ENCODE measurements at places on chromosomes 5 and 9.
A peak's percentile ranks its signal among the peaks of the same experiment; 100 is the strongest.

DNA sequence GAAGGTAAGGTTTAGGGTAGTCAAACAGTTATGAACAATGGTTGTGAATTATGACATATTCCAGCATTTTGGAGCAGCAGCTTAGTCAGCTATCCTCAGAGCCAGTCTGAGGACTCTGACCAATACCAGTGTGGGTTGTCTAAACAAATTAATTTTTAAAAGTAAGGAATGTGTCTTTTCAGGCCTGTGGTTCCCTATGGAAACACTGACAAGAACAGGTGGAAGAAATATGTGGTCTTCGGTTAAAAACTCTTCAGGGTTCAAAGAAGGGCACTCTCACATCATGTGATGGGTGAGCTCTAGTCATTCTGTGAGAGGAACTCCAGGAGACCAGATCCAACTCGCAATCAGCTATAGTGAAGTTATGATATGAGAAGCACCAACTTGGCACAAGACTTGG is 33.5 kb upstream of the ALDOB start:
- DNase-seq = no peak

DNA sequence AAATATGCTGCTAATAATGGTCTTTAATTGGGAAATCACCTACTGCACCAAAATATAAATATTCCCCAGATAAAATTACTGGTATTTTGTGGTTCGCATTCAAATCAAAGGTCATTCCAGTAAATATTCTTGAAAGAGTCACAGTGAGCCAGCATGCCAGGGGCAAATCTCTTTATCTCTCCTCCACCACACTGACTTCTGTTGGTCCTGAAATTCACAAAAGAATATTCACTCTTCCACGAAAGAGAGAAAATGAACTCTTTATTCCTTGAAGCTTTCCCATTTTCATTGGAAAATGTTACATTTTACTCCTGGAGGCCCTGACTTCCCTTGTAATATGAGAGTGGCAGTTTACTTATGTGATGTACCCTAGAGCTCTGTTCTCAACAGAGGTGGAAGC is 39.7 kb downstream of the ZNF366 start:
- DNase-seq = no peak

- DNase-seq = no peak
Observed at GRCh38 chr5:82246960-82247574, 31.1 kb downstream of the RPS23 start.

DNA sequence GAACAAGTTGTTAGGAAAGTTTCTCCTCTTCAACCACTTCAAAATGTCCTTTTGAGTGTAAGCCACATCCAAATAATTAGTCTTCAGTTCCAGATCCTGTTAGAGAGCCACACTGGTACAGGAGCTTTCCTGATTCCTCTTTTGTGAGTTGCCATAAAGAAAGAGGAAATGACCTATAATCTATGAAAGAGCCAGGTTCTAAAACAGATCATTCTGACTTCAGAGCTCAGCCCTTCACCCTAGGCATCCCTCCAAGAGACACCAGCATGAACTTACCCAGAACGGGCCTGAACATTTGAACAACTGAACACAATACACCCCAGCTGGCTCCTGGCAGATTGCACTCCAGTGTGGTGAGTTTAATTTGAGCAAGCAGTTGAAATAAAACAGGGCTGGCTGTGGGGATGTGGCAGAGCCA is 25.7 kb downstream of the SLC1A1 start:
- DNase-seq = peak; percentile 40

DNA sequence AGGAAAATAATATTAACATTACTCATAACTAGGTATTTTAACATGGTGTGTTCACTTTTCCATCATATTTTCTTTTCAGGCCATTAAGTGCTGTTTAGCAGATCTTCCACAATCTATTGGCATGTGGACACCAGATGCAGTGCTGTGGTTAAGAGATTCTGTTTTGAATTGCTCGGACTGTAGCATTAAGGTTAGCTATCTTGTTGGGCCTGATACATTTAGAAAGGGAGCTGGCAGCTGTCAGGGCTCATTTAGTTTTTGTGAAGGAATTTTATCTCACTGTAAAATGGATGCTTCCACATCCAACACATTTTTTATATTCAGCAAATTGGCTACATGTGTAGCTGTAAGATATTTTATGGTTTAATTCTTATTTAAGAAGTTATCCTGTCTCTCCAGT is 20.7 kb upstream of the TMOD1 start:
- no peak for DNase-seq

DNA sequence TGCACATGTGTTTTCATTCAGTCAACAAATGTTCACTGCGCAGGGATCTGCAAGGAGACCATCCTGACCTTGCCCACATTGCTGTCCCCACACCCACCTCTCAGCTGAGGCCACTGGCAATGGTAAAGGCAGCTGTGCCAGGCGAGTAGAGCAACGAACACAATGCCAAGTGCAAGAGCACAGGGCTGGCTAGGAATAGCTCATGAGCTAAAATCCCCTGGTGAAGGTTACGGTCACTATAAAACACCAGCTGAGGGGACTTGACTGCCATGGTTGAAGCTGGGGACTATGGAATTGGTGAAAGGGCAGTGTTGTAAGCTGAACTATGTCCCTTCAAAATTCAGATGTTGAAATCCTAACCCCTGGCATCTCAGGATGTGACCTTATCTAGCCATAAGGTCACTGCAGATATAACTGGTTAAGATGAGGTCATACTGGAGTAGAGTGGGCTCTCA is 96.1 kb downstream of the OTULIN start:
- DNase-seq = no peak

- peak; percentile 46 for DNase-seq
Observed at GRCh38 chr5:108642170-108642906, 105.4 kb upstream of the FER start.

DNA sequence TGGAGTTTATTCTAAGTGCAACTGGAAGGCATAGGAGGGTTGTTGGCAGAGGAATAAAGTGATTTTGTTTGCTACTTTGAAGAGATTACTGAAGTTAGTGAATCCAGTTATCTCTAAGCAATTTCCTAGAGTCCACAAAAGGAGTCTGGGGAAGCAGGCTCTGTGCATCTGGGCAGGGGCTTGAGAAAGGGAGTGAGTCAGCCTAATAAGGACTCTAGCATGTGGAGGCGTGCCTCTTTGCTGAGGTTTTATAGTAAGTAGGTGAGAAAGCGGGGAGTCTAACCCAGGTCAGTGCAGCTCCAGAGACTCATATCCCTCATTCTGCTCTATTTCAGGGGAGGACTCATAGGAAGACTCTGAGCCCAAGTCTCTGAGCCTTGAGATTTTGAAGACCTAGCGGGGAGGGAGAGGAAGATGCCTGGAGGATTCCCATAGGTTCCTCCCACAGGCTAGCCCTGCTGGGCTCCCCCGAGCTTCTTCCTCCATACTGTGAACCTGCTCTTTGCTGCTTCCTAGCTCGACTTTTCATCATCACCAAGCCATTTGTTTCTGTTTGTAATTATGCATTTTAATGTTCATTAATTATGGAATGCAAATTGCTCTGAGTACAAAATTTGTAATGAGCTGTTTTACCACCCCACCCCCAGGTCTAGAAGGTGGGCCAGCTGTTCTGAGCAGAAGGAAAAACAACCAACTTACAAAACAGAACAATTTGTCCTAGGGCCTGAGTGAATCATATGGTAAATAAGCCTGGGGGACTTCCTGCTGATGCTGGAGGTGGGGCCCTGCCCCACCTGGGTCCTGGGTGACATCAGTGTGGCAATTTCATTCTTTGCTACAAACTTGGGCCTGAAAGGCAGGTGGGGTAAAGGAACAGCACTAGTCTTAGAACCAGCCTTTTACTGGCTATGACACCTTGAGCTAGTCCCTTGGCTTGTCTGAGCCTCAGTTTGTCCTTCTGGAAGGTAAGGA is 150.2 kb downstream of the TRIM32 start:
- no peak for DNase-seq

GRCh38 chr5:152994033-152994680 is 496.3 kb upstream of the GRIA1 start:
- DNase-seq = no peak

DNA sequence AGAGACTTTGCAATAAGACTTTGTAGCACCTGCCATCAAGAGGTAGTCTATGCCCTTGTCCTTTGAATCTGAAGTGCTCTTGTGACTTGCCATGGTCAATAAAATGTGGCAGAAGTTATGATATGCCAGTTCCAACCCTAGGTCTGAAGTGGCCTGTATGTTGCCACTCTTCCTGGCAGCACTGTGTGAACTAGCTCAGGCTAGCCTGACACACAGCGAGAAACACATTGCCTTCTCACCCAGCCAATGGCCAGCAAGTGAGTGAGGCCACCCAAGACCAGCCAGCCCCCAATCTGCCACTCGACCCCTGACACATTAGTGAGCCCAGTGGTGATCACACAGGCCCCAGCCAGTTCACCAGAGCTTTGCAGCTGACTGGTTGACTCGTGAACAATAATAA is 52.7 kb upstream of the OSMR start:
- no peak for DNase-seq

DNA sequence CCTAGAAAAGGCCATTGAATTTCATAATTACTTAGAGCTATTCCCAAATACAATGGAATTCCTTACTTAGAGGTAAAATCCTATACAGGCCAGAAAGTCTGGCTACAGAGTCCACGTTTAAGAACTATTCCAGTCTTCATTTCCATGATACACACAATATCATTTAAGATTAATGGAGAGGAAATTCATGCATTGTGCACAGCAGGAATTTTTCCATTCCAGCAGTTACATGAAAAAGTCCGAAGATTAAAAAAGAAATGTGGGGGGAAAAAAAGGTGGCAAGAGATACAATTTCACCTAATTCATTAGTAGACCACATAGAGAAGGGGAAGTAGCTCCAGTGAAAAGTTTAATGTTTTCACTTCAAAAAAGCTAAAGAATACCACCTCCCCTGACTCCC is 63.1 kb downstream of the CHD1 start:
- DNase-seq = no peak

GRCh38 chr5:159704160-159704559 is 212.1 kb upstream of the ADRA1B start:
- no peak for DNase-seq

DNA sequence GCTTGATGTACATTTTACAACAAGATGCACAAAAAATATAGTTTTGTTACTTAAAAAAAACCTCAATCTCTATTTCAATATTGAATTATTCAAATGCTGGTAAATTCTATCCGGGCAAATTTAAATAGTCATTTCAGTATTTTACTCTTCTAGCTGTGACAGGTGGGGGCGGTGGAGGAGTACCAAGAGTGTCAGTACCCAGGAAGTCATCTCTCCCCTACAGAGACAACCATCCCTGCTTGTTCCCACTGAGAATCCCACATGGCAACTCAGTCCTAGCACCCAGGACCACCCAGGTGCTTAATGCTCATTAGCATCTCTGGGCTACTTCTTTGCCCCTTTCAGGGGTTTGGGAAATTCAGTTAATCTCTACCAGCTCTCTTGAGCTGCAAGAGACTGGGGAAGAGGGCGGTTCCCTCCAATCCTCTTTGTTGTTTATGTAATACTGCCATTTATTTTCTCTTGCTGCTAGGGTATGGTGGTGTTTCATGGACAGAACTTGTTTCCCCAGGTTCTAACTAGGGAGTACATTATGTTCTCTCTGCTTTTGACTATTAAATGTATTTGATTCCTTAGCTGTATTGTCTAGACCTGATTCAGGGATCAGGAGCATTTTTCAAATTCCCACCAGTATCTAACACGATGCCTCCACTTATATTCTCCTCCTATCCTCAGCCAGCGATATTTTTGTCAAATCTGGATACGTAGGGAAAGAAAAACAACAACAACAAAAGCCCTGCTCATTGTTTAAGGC is 122.5 kb downstream of the CDH18 start:
- DNase-seq = no peak

DNA sequence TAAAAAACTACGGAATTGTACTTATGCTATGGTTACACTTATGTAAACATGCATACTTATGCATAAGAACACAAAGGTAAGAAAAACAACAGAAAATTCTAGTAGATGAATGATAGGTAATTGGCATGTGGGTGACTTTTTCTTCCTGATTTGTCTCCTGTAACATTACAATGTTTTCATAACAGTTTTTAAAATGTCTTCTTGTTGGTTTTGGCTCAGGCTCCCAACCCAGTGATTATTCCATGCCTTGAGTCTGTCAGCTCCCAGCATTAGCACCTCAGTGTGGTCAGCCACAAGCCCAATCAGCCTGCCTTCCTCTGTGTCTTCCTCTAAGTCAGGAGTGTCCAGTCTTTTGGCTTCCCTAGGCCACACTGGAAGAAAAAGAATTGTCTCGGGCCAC is 7.9 kb upstream of the FOXE1 start:
- no peak for DNase-seq

DNA sequence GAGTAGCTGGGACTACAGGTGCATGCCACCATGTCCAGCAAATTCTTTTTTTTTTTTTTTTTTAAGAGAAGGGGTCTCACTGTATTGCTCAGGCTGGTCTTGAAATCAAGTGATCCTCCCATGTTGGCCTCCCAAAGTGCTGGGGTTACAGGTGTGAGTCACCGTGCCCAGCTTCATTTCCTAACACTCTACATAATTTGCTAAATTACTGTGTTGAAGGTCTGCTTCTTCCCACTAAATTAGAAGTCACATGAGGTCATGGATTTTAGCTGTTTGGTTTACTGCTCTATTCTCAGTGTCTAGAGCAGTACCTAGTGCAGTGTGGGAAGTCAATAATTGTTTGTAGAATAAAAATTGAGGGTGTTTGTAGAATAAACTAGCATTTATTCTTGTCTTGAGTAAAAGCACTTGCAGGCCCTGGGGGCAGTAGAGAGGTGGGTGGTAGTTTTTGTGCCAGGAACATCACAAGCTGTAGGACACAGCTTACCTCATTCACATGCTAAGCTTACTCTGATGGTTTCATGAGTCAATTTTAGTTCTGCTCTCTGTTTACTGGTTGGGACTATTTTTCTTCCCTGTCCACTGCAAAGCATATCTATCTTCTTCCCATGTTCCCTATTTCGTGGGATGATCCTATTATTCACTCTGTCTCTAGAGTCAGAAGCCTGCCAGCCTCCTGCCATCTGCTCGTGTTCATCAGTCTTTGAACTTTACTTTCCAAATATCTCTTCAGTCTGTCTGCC is 7.0 kb downstream of the TEX48 start:
- DNase-seq = no peak

DNA sequence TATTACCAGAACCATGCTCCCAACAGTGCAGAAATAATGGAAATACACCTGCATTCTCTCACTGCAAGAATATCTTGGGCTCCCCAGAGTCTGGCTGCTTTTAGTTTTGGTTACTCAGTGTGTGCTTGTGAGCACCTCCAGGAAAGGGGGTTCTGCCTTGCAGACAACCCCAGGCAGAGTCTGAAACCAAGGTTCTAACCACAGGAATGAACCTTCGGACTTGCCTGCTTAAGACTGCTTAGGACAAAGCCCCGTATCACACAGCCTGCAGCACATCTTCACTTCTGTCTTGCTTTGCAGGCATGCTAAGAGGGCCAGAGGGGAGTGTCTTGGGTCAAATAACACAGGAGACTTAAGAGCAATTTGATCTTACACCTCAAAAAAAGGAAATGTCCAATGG is 94.8 kb upstream of the SPATA31C2 start:
- no peak for DNase-seq

GRCh38 chr5:151917904-151918303 is 6.7 kb downstream of the GLRA1 start:
- DNase-seq = no peak

DNA sequence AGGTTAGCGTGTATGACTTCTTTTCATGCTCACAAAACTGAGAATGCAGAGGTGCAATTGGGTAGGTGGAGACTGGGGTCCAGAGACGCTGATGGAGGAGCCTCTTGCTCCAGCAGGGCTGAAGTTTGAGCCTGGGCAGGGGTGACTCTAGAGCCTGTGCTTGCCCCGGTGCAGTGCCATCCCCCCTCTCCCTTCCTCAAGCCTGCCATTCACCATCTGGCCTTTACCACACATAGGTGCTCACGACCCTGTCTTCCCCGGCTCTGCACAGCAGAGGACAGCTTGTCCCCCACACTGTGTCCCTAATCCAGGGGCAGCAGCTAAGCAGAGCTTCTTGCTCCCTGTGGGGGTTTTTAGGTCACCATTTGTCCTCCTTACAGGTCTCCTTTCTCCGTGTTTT is 86.5 kb downstream of the DAP start:
- no peak for DNase-seq
